ENCODE measurements at places on chromosomes 12 and 14.

GRCh38 chr12:47397664-47398281, 308.1 kb downstream of the RPAP3 start:
- peak; percentile 4 for DNase-seq

- DNase-seq, result no peak
These were observed 2.5 kb downstream of the HNF1A start for GRCh38 chr12:120980800-120981368.

GRCh38 chr14:22178333-22178839, 410.6 kb downstream of the DAD1 start:
- DNase-seq, result no peak

- peak; percentile 2 for DNase-seq
These were observed 233.2 kb downstream of the MDGA2 start for GRCh38 chr14:47442211-47442610.

DNA sequence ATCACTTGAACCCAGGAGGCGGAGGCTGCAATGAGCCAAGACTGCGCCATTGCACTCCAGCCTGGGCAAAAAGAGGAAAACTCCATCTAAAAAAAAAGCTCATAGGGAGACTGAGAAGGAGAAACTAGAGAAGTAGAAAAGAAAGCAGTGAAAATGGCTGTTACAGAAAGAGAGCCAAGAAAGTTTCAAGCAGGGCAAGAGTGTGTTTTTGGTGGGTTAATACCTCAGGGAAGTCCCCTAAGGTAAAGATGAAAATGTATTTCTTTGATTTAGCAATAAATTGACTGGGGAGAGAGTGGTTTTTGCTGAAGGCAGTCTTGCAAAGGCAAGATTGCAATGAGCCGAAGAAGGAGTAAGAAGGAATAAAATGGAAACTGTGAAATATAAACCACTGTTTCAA, 10.0 kb upstream of the DUSP16 start:
- DNase-seq, result no peak

- DNase-seq, result no peak
These were observed 218.7 kb downstream of the DIO2 start for GRCh38 chr14:79992407-79993198.

GRCh38 chr14:63562405-63562804, 19.2 kb upstream of the PPP2R5E start:
- no peak for DNase-seq

DNA sequence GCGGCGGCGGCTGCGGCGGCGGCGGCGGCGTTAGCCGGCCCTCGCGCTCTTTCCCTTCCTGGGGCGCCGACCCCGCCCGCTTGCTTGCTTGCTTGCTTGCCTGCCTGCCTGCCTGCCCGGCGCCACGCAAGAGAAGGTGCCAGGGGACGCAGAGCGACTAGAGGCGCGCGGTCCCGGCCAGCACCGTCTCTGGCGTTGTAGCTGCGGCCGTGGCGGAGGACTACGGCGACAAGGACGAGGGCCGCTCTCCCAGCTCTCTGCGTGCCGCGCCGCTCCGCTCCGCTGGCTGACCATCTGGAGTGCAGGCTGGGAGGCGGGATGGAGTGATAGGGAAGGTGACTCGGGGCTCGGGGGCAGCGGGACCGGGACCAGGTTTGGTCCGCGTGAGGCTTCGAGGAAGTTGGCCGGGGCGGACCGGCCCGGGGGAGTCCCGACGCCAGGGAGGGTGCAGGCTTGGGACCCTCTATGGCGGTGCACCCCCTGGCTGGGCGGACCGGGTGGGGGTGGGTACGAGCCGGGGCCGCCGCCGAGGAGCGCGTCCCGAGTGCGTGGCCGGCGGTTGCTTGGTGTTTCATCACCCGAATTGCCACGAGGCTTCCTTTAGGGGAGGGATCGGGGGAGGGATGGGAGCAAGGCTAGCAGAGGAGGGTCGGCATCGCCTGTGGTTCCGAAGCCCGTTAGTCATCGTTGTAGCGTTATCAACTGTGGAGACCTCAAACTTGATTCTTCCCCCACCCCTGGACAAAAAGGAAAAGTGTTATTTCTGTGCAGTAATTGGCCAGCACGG, 471 bp downstream of the XPOT start:
- DNase-seq, result peak; percentile 89

- DNase-seq, result peak; percentile 45
These were observed 90.8 kb downstream of the LIN7A start for GRCh38 chr12:80846952-80847351.

GRCh38 chr12:110721570-110721969, 21.1 kb downstream of the PPP1CC start:
- no peak for DNase-seq

GRCh38 chr12:7395950-7396349, 48.0 kb downstream of the CD163L1 start:
- DNase-seq, result no peak

GRCh38 chr12:11164384-11164783, 6.6 kb upstream of the SMIM10L1 start:
- no peak for DNase-seq

DNA sequence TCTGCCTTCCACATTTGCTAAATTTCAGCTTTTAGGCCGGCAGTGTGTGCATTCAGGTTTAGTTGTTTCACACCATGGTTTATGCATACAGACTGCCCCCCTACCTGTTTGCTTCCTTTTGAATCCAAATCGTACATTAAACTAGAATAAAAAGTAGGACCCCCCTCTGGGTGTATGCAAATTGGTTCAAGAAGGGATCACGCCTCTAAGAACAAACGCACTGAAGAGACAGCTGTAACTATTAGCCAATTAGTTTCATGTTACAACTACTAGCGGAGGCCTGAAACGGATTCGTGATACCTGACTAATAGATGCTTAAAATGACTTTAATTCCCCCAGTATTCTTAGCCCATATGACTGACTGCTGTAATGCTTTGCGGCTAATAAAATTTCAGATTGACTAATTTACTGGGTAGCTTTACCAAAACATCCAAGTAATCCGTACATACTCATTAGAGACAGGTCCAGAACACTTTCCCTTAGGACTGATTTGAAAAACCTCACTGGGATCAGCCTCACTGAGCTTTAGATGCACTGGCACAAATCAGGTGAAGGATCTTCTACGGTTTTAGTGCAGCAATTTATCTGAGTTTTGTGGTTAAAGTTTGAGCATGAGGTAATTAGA, 411.8 kb downstream of the NPAS3 start:
- DNase-seq, result no peak

- peak; percentile 88 for DNase-seq
These were observed 13.3 kb upstream of the LRRC10 start for GRCh38 chr12:69623970-69624369.

GRCh38 chr12:103801709-103802585, 39.1 kb downstream of the NT5DC3 start:
- no peak for DNase-seq

DNA sequence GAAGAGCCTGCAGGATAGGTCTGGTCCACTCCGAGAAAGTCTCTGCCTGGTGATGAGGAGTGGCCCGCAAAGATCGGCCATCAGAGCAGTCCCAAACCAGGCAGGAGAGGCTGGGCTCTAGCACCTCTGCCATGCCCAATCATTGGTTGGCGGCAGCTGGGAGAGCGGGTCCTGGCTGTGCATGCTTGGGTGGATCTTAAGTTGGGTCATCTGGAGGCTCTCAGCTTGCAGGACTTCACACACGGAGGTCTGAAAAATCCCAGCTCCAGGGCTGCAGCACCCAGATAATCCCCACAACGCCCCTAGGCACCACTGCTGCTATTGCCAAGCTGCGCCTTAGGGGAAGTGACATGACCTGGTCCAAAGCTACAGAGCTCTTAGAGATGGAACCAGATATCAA, 766.7 kb upstream of the TBX3 start:
- DNase-seq, result no peak

DNA sequence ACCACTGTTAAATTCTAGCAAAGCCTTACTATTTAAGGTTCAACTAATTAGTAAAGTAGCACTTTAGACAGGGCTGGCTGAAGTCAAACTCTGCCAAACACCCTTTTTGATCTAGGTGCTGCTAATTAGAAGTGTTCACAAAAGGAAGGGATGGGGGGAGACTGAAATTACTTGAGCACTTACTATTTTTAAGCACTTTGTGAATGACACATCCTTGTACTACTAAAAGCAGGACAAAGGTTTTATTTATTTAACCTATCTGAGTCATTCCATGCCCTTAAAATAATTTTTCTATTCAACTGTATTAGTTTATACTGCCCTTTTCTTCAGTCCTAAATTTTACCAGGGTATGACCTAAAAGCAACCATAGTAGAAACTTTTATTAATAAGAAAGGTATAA, 20.1 kb downstream of the MBIP start:
- no peak for DNase-seq

DNA sequence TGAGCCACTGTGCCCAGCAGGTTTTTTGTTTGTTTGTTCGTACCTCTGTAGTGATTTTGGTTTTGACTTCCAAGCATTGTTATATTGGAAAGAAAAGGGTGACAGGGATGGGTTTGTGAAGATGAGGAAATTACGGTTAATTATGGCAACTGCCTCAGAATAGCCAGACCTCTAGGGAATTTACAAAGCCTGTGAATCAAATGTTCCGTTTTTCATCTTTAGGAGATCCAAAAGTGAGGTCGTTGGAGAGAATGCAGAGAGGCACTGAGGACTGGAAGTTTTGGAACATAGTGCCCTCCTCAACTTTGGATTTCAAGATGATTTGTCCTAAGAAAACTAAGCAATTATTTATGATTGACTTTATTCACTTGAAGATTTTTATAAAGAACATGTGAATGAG, 54.5 kb upstream of the EVL start:
- no peak for DNase-seq

GRCh38 chr14:103890052-103890371, 38.2 kb upstream of the TDRD9 start:
- DNase-seq, result no peak

All from NCI-H146 (cell line).